ENCODE measurements at places on chromosomes 11 and 22. TPM values are rescaled to one million over a fixed set of nuclear protein-coding genes. Genes with fewer than 3 reads are reported as not detected.
A peak's percentile ranks its signal among the peaks of the same experiment; 100 is the strongest.

DNA sequence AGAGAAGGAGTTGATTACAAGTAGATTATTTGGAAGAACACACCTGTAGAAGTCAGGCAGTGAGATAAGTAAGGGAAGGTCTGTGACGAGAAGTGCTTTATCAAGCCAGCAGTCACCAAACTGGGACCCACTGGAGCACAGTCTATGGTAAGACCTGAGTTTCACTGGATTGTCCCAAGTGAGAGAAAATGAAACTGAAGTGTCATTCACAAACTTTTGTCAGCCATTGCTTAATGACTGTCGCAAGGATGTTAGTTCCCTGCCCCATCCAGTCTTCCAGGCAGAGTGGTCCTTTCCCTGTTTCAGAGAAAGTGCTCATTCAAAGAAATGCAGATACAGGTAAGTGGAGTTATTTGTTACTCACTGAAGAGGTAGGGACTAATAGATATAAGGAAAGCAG lies 728.0 kb upstream of the TENM4 start:
- DNase-seq = no peak

DNA sequence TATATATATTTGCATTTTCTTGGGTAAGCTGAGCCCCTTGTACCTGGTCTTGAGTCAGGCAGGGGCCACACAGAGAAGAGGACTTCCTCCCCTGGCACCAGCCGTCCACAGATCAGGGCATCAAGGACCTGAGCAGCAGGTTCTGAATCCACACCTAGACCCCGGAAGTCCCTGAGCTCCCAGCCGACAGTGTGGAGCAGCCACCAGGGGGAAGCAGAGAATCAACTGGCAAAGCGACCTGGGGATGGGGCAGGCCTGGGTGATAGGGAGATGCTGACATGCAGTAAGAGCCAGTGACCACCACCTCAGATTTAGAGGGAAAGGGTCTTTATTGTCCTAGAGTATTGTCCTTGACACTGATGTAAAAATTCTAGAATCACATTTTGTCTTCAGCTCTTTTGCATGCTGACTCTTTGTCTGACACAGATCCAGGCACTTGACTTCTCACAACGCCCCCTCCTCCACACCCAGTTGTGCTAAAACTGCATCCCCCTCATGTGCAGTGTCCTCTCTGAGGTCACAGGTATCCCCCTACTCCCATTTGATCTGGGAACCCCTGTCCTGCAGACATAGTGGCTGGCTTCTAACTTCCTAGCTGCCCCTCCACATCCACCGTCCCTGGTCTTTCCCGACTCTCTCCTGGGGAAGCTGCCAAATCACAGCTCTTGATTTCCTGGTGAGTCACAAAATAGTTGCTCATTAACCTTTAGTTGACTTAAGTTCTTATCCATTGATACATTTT lies 109.3 kb downstream of the GGTLC2 start:
- DNase-seq = peak; percentile 21

DNA sequence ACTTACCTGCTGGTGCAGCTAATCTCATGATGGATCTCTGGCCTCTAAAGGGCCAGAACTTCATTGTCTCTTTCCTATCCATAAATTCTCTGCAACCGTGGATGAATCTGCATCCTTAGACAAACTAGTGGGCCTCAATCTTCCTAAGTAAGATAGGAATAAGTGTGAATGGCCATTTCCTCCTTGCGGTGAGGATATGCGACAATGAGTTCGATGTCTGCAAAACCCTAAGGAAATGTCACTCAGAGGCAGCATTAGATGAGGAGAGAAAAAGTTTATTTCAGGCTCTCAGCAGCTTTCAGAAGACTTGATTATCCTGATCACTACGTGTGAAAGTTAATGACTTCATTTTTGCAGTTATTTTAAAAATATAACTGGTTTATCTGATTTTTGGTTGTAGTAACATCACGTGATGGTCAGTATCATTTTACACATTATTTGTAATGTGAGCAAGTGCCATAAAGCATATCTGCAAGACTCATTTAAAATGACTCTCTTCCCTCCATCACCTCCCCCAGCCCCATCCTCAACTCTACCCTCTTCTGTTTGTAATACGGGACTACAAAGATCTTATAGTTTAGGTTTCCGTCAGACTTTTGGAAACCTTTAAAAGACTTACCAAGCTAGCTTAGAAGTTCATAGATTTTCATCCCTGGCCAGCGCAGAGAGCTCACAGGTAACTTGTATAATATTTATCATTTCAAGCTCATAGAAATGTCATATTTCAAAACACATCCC lies 10.2 kb downstream of the GRAP2 start:
- DNase-seq = no peak

DNA sequence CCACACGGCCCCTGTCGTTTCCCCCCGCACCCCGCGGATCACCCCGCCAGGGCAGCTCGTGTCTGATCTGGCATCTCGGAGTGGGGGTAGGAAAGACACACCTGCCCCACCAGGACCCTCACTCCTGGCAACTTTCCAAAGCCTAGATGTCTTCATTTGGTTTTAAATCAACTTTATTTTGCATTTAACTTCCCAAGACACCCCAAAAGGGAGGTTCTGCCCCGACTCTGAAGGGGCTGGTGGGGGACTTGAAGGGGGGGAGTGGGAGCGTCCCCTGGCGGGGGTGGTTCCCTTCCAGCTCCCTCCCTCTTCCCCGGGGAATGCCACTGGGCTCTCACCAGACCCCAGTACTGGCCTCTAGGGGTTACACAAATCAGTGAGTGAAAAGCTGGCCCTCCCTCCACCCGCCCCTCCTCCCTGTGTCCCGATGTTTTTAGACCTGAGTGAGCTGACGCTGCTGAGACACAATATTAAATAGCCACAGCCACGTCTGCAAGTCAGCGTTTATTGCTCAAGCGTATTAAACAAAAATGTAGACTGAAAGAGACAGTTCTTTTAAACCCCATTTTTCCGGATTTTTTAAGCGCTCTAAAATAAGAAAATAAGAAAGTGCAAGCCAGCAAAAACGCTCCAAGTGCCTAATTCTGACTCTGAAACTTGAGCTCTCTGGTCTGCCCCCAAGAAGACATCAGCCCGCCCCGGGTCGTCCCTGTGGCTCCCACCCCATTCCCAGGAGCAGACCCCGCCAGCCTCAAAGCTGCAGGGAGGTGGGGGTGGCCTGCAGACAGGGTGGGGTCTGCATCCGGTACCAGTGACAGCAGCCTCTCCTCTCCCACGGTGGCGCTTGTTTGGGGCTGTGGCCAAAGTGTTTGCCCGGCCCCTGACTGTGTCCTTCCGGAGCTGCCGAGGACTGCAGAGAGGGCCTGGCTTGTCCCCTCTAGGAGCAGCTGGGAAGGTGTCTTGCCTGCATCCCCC lies 1.1 kb upstream of the TTLL8 start:
- DNase-seq = peak; percentile 20

DNA sequence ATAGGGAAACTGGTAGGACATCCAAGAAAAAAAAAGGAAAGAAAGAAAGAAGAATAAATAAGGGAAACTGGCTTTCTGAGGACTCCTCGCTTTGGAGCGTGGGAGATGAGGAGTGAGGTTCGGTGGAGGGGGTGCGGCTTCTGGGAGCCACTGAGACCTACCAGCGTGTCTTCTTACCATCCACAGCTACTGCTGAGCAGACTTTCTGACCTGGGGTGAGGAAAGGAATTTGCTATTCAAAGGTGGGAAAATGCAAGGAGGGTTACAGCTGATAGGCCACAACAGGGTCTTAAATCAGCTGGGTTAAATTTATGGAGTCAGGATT lies 488 bp upstream of the SELENOM start:
- no peak for DNase-seq

GRCh38 chr22:22673099-22673498 lies 28.7 kb downstream of the GGTLC2 start:
- no peak for DNase-seq

DNA sequence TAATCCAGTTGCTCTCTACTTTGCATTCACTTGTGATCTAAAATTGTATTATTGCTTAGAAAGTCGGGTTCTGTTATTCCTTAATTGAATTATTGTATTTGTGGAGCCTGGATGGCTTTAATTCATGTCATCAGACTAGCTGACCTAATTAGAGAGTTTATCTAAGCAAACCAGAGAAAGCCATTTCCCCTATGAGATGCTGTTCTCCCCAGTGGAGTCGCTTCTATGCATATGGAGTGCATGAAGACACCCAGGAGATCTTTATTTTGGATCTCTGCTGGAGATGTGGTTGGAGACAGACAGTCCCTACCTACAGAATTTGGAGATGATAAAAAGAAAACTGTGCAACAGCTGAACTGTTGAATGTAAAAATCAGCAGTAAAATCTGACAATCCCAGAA lies 45.2 kb upstream of the MYO18B start:
- DNase-seq = no peak

DNA sequence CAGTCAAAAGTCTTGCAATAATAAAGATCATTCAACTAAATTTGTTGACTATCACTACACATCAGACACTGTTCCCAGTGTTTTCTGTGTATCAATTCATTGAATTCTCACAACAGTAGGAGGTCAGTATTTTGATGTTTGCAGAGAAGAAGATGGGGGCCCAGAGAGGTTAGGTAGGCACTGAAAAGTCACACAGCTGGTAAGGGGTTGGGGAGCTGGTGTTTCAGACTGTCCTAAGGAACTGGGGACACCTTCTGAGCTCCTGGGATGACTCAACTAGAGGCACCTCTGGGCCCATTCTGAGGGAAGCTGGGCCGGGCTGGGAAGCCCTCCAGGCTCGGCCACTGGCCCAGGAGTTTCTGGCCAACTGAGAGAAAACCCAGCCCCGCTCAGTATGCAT lies 180.0 kb downstream of the DSCAML1 start:
- DNase-seq = no peak

Gene MS4A6E
- not detected for total RNA-seq

Gene NNMT
- 74.7 TPM for total RNA-seq

Gene KIAA1671
- under 0.01 TPM for total RNA-seq

Gene OR8D1
- not detected for total RNA-seq

Gene DEFB131B
- not detected for total RNA-seq
